ENCODE measurements at places on chromosomes 11 and 22.
A peak's percentile ranks its signal among the peaks of the same experiment; 100 is the strongest.

GRCh38 chr11:125956391-125957134 lies 10.7 kb downstream of the VSIG10L2 start:
- no peak for DNase-seq

GRCh38 chr11:121560236-121560635 lies 107.5 kb upstream of the SORL1-AS1 start:
- no peak for DNase-seq

- DNase-seq = no peak
These were observed 376.7 kb upstream of the CCDC179 start for GRCh38 chr11:23236826-23237555.

GRCh38 chr11:76228071-76228874 lies 22.0 kb upstream of the WNT11 start:
- DNase-seq = no peak

- DNase-seq = no peak
These were observed 12.5 kb upstream of the CREB3L1 start for GRCh38 chr11:46264976-46265375.

DNA sequence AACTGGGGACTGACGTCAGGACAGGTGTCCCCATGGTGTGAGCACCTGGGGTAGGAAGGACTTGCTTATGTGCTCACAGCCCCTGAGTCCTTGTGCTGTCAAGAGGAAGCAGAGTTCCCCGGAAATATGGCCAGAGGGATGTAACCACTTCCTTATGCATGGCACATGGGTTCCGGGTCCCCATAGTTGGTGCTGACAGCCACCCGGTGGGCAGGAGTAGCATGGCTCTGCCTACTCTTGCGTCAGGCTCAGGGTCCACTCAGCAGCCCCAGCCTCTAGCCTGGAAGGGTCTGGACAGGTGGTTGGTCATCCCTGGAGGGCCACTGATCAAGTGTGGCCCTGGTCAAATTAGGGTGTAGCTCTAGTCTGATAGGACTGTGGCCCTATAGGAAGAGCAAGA lies 42.8 kb upstream of the CCND1 start:
- DNase-seq = no peak

DNA sequence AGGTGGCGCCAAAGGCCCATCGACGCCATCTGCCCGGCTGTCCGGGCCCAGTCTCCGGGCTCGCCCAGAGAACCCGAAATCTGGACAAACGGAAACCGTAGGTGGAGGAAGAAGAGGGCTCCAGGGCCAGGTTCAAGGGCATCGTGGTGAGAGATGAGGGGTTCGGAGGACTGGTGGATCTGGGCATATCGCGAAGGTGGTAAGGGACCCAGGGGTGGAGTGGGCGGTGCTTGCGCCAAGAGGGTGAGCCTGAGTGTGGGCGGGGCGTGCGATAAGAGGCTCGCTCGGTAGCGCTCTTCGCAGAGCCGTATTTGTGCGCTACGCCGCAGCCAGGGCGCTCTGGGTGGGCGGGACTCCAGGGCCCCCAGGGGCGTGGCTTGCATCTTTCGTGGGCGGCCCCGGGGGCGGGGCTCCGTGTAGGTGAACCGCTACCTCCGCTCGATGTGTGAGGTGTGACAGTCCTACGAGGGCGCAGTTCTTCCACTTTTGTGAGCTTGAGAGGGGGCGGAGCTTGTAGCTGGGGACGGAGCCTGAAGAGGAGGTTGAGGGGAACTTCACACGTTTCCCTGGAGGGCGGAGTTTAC lies 4.8 kb downstream of the CD248 start:
- DNase-seq = peak; percentile 69

GRCh38 chr11:37908219-37908548 lies 1310.1 kb upstream of the RAG2 start:
- no peak for DNase-seq

GRCh38 chr22:48940266-48941032 lies 887.2 kb downstream of the BRD1 start:
- DNase-seq = no peak

DNA sequence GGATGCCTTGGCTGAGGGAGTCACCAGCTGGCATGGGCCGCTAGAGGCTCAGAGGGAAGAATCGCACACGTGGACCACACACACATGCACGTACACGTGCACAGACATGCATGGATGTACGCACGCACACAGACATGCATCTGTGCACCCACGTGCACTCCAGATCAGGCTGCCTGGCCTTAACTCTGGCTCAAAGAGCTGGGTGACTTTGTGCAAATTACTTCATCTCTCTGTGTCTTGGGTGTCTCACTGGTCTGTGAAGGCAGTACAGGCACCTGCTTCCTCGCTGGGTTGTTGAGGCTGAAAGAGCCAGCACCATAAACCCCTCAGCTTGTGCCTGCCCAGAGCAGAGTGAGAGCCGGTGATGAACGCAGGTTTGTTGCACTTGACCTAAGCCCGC lies 28.7 kb downstream of the TMPRSS6 start:
- no peak for DNase-seq

- DNase-seq = no peak
These were observed 20.5 kb downstream of the MRE11 start for GRCh38 chr11:94472916-94473799.

- DNase-seq = peak; percentile 8
These were observed 1496.5 kb downstream of the FAM181B start for GRCh38 chr11:81237139-81237538.

DNA sequence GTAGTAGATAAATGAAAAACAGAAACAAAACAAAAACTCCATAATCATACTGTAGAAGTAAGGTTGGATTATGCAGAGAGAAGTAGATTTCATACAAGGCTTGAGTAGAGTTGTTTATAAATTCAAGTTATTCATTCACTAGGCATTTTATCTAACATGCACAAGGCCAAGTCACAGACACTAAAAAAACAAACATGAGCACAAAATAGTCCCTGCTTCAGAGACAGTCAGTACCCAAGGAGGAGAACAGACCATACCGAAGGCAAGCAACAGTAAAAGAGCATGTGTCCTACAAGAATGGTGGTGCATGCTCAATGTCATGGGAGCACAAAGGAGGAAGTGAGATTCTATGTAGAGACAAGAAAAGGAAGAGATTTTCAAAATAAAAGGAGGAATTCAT lies 796.5 kb upstream of the LRRC4C start:
- DNase-seq = no peak

DNA sequence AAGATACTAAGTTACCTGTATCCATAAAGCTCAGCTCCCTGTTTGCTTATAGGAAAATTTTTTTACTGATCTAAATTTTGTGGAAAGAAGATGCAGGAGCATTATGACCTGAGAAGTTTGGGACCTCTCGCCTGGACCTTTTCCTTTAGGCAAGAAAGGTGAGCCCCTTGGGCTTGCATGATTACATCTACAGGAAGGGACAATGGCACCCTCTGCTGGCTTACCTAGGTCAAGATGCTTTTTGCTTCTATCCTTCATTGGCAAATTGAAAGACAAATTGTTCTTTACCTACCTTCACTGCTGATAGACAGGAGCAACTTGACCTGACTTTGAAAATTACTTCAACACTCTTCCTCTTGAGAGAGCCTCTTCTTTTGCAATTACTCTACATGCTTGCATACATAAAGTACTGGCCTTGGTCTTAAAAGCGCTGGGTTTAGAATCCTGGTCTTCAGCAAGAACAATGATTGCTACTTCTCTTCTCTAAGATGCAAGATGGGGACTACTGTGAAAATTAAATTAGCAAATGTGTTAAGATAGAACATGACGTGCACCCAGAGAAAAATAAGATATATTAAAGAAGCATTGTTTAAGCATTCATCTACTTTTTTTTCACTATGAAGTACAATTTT lies 147.2 kb downstream of the TRPC6 start:
- DNase-seq = no peak

- DNase-seq = no peak
These were observed 11.7 kb downstream of the SERGEF start for GRCh38 chr11:18001191-18001590.

DNA sequence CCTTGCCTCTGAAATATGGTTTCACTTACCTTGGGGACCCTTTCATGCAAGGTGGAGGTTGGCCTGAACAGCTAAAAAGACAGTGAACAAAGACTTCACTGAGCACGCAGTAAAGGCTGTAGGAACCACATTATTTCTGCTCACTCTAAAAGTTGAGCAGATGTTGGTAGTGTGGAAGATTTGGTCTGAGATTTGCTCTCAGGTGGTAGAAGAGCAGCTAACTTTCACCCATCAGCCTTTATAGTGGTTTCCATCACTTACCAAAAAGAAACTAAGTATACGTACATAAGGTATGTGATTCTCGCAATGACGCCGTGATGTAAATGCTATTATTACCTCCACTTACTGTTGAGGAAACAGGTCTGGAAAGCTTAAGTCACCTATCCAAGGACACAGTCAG lies 47.3 kb downstream of the PRR5L start:
- no peak for DNase-seq

DNA sequence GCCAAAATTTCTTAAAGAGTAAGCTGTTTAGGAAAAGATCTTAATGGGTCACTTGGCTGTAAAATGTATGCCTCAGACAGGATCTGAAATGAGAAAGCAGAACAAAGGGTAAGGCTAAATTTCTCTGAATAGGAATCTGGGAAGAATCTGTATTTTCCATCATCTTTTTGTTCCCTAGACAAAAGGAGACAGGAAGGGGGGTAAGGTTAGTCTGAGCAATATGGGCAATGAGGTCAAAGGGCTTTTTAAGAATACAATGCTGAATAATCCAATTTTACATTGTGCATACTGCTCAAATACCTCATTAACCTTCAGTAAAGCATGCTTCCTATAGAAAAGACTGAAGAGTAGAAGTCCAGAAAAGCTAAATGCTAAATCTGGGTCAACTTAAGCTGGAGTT lies 34.6 kb downstream of the CLDN25 start:
- DNase-seq = no peak
